IMR-90 (cell line): ENCODE measurements at places on chromosomes 6 and 20.

DNA sequence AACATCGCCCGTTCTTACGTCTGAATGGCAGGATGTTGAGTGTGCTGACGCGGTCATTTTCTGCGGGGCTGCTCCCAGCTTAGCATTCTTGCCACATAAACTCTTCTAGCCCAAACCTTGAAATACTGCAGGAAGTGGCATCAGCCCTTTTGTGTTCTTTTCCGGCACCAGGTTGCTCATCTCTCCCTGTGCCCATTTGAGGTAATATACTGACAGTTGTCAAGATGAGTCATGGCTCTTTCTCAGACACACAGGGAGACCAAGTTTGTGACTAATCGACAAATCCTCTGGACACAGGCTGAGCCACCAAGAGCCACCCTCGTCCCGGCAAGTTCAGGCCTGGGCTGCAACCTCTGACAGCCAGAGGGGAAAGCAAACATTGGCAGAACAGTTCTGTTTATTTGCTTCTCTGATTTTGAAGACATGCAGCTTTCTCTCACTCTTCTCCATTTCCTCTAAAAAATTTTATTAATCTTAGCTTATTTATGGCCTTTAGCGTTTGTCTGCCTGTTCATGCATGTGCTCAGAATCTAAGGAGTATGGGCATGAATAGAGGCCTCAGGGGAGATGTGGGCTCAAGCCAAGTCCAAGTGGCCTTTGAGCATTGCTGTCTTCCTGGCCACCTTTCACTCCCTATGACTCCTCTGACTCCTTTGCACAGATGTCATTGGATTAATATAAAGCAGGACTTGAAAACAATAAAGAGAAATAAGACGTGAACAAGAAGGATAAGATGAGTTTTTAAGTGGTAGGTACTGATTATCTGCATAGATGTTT is 328.2 kb upstream of the JAG1 start:
- DNase-seq = peak; percentile 56

GRCh38 chr20:12036142-12036541 is 118.4 kb downstream of the BTBD3 start:
- no peak for DNase-seq

- DNase-seq = peak; percentile 2
Observed at GRCh38 chr6:137412562-137412961, 81.6 kb downstream of the OLIG3 start.

DNA sequence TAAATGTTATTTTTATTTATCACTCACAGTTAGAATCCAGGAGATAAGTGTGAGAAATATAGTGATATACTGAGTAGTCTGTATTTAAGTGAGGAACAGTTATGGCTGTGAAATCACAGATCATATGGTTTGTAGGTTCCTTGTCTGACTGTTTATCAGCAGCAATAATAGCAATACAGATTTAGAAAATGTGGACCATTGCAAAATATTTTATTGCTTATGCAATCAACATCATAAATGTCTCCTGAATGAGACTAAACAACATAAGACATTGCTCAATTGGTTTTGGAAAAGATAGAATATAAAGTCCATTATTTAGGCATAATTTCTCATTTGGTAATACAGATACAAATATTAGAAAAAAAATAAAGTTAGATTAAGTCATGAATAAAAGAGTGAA is 43.7 kb downstream of the CCDC170 start:
- no peak for DNase-seq

DNA sequence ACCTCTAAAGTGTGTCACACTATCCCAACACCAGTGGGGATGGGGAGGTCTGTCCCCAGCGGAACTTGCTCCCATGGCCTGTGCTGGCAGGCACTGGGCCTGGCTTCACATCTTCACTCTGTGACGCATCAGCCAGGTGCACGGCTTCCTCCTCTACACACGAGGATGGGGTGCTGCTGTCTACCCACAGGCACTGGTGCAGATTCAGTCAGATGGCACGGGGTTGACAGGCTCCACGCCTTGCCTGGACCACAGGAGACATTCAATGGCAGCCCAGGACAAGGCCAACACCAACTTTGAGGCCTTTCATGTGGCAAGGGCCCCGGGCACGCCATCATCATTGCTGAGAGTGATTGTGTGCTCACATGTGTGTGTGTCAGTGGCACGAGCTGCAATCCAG is 92.4 kb downstream of the TMEM242 start:
- DNase-seq = no peak

- no peak for DNase-seq
Observed at GRCh38 chr6:137111296-137112066, 62.0 kb downstream of the IL22RA2 start.

- DNase-seq = peak; percentile 88
Observed at GRCh38 chr20:50655311-50655880, 35.9 kb downstream of the RIPOR3 start.

GRCh38 chr6:42195415-42195814 is 659 bp upstream of the GUCA1B start:
- no peak for DNase-seq

DNA sequence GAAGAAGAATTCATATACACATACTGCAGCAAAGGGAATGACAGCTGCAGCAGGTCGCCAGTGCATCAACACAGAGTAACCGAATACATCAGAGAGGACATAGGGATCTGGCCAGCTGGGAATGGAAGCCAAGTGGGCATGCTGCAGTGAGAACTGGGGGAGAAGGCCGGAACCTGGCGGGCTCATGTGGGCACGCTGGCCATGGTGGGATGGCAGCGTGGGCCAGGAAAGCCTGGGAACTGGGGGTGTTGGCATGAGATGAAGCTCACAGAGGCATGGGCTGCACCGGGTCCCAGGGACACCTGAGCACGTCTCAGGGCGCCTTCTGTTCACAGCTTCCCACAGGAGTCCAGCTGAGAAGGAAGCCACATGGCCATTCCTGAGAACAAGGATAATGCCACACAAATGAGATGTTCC is 139.5 kb upstream of the AGPAT4 start:
- no peak for DNase-seq

DNA sequence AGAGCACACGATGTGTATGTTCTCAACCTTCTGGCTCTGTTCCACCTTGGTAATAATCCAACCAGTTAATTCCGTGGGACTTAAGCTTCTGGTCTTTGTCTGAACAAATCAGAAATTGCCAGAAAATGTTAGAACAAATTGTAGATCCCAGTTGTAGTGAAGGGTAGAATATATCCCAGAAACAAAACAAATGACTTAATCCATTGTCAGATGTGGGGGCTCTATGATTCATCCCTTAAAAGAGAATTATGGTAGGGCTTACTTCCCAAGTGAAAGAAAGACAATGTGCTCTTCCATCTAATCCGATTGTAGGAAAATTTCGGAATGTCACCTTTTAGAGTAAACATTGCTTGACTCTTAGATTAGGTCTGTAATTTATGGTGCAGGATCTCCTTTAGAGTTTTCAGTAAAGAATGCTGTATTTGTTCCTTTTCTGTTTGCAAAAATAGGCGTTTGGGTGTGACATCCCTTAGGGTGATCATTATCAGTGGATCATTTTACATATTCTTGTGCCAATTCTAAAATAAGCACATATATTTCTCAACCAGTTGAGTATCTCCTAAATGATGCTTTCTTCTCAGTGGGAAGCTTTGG is 234.5 kb upstream of the ZNF217 start:
- DNase-seq = peak; percentile 98

DNA sequence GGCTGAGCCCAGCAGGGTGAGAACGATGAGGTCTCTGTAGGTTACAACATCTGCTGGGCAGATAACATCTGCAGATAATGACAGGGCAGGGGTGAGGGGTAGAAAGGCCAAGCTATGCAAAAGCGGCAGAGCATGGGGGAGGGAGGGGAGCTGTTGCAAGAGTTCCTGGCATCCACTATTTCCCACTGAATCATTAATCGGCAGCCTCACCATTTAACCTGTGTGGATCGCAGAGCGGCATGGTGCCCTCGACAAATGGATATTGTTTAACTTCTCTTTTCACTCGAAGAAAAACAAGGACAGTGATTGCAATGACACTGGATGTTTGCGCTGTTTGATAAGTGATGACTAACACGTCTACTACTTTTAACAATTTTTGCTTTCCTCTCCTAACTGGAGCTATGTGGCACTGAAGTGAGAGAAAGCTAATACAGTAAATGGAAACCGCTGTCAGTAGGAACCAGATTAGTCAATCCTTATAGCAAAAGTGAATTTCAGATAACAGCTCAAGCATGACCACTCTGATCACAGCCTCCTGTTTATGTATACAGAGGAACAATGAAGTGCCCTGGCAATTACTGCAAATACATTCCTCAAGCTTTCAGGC is 381.5 kb downstream of the TFAP2A start:
- no peak for DNase-seq

DNA sequence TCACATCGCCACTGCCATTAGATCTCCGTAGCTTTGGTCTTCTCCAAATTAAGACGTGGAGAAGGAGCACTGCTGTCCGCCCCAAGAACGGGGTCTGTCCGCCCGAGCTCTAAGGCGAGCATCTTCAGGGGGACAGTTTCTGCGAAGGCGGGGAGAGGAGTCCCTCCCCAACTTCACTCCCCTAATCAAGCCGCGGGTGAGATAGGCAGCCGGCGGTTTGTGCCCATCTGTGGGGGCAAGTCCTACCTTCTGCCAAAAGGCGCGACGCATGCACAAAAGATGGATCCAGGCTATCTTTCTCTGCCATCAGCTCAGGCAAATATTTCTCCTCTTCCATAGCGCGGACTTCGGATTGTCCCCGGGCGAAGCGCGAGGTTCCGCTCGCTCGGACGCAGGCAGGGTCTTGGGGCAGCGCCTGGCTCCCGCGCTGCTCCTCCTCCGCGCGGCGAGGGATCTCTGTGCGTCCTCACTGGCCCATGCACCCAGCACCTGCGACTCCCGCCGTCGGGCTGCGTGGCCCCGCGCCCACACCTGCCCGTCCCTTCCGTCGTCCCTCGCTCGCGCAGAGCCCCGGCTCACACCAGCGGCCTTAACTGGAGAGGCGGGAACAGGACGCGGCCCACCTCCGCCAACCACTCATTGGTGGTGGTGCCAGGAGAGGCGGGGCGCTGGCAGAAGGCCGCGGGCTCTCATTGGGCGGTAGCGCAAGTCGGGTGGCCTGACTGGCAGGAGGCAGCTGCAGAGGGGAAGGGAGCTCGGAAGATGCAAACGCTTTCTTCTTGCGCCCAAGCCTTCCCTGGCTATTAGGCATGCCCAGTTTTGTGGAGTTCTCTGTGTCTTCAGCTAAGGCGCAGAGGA is at the start of gene KHDRBS2:
KHDRBS2 (minus strand) TSS at position 614 of the 858 bp plus-strand sequence.
- DNase-seq = no peak

DNA sequence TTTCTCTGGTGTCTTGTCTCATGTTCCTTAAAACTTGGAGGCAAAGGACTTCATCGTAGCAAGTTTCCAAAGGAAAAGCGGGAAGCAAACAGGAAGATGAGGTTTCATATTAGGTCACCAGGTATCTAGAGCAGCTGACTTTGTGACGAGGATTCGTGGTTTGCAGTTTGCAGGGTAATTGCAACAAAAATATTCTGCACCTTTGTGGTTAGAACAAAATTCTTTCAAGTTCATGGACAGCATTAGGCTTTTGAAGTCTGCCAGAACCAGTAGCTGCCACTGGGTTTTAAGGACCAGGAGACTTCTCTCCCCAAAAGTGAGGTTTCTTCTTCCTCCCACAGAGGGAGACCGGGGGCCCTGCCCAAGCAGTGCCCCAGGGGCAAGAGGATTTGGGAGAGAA is 63.4 kb downstream of the RPP40 start:
- DNase-seq = no peak

GRCh38 chr20:4038047-4038459 is 22.7 kb upstream of the RNF24 start:
- peak; percentile 67 for DNase-seq

GRCh38 chr6:2547355-2547754 is 203.4 kb downstream of the MYLK4 start:
- no peak for DNase-seq

- no peak for DNase-seq
Observed at GRCh38 chr20:33811776-33812151, 616 bp downstream of the CHMP4B start.

- no peak for DNase-seq
Observed at GRCh38 chr6:11494786-11495564, 42.6 kb upstream of the TMEM170B start.

- DNase-seq = no peak
Observed at GRCh38 chr20:4876301-4876700, 125.0 kb downstream of the SLC23A2 start.

DNA sequence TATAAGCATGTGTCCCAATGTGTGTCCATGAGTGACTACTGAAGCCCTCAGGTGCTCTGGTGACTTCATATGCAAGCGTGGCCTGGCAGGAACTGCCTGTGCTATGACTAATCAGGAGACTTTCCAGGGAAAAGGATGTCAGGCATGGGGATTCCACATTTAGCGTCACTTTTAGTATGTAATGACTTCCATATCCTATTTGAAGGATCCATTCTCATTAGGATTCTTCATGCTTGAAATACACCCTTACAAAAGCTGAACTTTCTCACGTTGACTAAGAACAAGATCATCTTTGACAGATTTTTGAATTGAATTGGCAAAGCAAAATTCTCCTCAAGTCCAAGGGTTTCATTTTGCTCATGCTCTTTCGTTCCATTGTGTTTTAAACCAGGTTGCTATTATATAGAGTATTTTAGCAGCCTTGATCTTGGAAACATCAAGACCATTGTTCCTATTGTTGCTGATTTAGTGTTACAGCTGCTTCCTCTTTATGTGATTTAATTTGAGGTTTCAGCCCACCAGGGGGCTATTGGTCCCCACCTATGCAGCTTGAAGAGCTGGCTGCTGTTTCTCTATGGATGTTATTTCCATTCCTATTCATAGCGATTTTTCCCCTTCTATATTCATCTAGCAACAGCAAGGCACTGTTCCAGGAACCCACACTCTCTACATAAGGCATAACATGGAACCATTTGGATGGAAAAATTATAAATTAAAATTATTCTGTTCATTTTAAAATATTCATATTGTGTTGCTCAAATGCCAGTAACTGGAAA is 418.6 kb downstream of the CDKAL1 start:
- peak; percentile 83 for DNase-seq

GRCh38 chr6:109743739-109744138 is 52.6 kb downstream of the FIG4 start:
- DNase-seq = peak; percentile 87

DNA sequence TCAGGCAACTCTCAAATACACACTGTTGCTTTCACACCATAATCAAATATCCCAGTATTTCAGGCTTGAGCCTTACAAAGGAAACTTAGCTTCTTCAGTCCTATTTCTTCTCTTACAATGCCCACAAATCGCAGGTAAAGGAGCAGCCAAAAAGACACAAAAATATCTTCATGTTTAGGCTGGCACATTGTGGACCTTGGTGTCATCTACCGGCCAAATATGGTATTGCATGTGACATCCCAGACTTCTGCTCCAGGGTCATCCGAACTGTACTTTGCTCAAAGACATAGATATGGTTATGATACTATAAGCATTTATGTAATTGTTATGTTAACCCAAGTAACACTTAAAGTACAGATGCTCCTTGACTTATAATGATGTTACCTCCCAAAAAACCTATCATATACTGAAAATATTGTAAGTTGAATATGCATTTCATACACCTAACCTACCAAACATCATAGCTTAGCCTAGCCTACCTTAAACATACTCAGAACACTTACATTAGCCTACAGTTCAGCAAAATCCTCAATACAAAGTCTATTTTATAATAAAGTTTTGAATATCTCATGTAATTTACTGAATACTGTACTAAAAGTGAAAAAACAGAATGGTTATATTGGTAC is 4.6 kb downstream of the OR2H2 start:
- peak; percentile 47 for DNase-seq
